Heart left ventricle (tissue), 16 donors: ENCODE measurements at places on chromosomes 13 and 19. TPM values are rescaled to one million over a fixed set of nuclear protein-coding genes. Genes with fewer than 3 reads are reported as not detected.

GRCh38 chr19:45352062-45352461 is 11.5 kb downstream of the KLC3 start:
- DNase-seq: no peak

Gene SIGLEC8
- total RNA-seq: not detected

Gene RASL11A
- 5.1 TPM for total RNA-seq

- no peak for DNase-seq
Measured at GRCh38 chr13:49183672-49184325, 36.3 kb upstream of the MLNR start.

DNA sequence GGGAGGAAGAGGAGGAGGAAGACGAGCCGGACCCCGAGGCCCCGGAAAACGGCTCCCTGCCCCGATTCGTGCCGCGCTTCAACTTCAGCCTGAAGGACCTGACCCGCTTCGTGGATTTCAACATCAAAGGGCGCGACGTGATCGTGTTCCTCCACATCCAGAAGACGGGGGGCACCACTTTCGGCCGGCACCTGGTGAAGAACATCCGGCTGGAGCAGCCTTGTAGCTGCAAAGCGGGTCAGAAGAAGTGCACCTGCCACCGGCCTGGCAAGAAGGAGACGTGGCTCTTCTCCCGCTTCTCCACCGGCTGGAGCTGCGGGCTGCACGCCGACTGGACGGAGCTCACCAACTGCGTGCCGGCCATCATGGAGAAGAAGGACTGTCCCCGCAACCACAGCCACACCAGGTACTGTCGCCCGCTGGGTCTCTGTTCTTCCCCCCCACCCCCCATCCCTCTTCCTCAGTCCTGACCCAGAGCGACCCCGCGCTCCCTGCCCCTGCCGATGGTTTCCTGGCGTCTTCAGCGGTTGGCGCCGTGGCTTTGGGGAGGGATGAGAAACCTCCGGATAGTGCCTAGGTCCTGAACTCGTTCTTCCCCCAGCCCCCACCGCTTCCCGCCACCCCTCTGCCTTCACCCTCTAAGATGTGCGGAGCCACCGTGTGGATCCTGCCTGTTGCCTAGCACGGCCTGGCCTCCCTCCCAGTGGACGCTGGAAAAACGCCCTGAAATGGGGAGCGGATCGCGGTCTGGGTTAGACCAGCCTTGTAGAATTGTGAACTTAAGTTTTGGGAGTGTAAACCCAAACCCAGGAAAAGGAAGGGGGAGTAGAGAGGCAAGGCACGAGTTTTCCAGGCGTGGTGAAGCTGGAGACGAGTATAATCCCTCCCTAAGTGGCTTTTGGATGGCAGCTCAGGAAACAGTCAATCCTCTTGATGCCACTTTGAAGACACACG is 1.5 kb downstream of the HS6ST3 start:
- DNase-seq: no peak

DNA sequence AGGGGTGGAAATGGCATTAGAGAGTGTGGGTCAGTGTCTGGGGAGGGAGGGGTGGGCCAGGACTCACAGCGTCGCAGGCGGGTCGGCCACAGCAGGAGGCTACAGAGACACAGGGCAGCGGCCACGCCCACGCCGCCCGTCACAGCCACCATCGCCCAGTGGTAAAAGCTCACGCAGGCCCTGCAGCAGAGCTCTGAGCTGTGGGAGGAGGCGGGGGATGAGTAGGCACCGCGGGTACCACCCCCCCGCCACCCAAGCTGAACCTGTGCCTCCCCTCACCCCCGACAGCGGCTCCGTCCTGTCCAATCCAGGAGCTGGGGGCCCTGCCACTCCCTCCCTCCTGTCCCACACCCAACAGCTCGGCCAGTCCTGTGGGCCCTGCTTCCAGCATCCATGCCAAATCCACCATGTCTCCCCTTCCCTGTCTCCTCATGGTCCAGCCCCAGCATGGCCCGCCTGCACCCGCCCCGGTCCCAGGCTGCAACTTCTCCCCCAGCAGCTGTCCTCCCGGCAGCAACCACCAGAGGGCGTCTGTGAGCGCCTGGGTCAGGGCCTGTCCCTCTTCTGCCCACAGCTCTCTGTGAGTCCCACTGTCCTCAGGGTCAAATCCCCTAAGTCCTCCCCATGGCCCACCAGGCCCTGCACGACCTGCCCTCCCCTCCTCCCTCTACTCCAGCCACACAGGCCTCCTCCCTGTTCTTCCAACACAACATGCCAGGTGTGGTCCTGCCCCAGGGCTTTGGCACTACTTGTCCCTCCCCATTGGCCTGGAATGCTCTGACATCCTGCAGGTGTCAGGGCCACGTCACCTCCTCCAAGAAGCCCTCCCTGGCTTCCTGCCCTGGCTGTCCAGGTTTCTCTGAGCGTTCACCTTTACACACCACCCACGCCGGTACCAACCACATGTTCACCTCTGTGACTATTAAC is 6.0 kb downstream of the TEKTIP1 start:
- DNase-seq: peak; percentile 71

DNA sequence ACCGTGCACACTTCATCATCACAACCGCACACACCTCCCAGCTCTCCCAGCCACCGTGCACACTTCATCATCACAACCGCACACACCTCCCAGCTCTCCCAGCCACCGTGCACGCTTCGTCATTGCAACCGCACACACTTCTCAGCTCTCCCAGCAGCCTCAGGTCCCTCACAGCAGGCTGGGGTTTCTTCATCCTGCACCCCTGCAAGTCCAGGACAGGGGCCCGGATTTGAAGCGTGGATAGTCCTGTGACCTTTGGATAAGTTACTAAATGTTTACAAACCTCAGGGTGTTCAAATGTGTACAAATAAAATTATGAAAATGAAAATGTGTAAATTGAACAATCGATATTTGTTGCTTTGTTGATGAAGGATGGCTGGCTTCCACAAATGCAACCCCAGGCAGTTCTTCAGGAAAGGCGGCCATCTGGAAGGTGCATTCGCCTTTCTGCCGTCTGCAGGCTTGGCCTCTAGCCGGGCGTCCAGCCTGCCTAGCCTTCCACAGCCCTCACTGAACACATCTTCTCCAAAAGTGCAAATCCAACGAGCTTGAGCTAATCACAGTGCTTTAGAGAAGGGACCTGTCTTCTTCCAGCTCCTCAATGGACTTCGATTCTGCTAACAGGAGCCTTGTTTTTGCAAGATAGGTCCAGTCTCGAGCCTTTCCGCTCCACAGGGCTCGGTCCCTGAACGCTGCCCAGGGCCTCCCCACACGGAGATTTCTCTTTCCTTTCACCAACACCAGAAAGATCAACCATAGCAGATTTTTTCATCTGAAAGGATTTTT is 74.2 kb downstream of the SPACA7 start:
- no peak for DNase-seq

GRCh38 chr19:47179653-47180310 is 49.1 kb downstream of the SAE1 start:
- DNase-seq: no peak

GRCh38 chr19:2888731-2889224 is 11.9 kb upstream of the ZNF57 start:
- DNase-seq: peak; percentile 57

- DNase-seq: no peak
Measured at GRCh38 chr19:19321141-19321577, 530 bp downstream of the MAU2 start.

DNA sequence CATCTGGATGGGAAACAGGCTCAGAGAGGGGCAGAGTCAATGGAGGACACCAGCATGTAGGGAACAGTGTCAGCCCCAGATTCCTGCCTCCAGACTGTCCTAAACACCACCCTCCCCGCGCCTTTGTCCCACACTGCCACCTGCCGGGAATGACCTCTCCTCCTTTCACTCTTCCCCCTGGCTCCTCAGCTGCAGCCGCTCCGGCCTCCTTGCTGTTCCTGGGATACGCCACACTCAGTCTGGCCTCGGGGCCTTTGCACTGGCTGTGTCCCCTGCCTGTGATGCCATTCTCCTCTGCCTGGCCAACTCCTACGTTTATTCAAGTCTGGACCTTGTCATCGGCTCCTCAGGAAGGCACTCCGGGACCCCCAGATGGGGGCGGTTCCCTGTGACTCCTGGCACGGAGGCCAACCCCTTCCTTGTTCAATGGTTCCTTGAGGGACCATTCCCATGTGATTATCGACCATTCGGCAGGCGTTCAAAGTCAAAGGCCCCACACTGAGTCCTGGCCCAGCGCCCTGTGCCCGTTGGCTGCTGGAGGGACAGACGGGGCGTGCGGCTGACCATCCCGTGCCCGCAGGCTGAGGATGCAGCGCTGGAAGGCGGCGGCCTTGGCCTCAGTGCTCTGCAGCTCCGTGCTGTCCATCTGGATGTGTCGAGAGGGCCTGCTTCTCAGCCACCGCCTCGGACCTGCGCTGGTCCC is 15.8 kb downstream of the FUT6 start:
- no peak for DNase-seq

GRCh38 chr13:49421391-49421790 is 22.5 kb downstream of the CAB39L start:
- no peak for DNase-seq

Gene KLK12
- not detected for total RNA-seq

GRCh38 chr13:68323124-68323523 is 1093.0 kb upstream of the PCDH9 start:
- DNase-seq: no peak

Gene ZNF90
- total RNA-seq: 1.1 TPM

GRCh38 chr19:10551698-10552301 is 8.1 kb downstream of the ATG4D start:
- no peak for DNase-seq

- no peak for DNase-seq
Measured at GRCh38 chr13:113805431-113806103, 46.5 kb downstream of the TMEM255B start.

Gene ZNF726
- not detected for total RNA-seq

DNA sequence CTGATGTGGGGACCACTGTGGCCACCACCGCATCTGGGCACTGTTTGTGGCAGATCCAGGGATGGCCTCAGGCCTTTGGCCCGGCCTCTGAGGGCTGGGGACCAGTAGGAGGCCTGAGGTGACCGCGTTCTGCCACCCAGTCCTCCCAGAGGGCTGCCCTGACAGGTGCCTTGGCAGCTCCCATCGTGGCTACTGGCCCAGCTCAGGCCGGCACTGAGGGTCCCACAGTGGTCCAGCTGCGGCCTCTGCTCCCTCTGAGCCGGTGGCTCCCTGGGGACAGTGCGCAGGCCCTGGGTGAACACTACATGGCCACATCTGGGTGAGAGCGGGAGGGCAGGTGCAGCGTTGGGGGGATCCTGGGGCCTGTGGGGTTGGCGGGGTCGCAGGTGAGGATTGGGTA is 61.9 kb downstream of the KDM4B start:
- DNase-seq: no peak

GRCh38 chr13:50197705-50198104 is 182.5 kb downstream of the KCNRG start:
- no peak for DNase-seq

Gene CEACAM8
- not detected for total RNA-seq

Gene CELF5
- not detected for total RNA-seq

DNA sequence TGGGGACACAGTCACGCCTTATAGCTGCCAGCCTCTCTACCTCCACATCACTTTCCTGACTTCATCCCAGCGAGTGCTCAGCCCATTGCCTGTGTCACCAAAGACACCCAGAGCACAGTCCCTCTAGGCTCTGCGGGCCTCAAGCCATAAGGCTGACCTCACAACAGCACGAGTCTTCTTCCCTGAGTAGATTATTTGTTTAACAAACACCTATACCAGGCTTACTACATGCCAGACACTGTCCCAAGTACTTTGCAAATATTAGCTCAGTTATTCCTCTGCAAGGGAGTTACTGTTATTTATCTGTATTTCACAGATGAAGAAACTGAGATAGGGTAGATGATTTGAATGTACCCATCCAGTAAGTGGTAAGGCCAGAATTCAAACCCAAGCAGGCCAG is 504.3 kb downstream of the COG6 start:
- DNase-seq: no peak

DNA sequence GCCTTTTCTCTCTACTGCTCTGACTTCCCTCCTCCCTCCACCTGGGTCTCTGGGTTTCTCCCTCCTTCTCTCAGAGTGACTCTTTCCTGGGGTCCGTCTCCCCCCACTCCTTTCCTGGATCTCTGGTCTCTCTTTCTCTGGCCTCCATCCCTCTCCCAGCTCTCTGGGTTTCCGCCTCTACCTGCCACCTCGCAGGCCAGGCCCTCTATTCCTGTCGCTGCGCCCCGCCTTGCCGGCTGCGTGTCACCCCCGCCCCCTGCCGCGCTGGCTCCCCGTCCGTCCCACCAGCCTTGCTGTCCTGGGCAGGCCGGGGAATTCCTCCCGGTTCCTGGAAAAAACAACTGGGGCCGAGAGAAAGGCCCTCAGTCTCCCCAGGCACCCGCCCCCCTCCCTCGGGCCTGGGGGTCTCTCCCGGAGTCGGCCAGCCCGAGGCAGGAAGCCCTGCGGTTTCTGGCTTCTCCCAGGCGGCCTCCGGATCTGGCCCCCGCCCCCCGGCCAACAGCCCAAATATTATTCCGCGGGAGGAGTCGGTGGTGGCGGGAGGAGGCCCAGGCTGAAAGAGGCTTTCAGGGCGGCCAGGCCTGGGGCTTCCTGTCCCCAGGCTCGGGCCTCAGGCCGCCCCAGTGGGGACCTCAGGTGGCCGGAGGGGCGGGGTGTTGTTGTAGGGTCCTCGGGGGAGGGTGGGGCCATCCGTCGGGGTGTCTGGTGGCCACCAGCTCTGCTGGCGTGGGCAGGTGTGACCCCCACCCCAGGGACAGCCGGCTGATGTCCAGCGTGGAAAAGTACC is 9.3 kb downstream of the IRF2BP1 start:
- DNase-seq: peak; percentile 62

DNA sequence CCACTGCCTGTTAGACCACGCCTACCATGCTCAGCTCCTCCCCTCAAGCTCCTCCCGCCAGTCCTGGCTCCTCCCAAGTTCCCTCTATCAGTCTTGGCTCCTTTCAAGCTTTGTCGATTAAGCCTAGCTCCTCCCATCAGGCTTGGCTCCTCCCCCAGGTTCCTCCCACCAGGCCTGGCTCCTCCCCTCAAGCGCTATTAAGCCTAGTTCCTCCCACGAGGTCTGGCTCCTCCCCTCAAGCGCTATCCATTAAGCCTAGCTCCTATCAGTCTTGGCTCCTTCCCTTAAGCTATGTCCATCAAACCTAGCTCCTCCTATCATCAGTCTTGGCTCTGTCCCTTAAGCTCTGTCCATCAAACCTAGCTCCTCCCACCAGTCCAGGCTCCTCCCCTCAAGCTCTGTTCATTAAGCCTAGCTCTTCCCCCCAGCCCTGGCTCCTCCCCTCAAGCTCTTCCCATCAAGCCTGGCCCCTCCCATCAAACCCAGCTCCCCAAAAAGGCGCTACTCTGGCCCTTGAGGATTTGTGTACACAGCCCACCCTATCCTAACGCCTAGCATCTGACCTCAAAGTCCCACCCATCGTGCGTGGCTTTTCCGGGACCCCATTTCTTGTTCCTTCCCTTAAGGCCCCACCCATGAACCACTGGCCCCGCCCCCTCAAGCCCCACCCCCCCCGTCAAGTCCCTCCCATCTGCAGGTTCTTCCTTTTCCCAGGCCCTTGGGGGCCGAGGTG is 10.0 kb downstream of the CAMSAP3 start:
- no peak for DNase-seq

GRCh38 chr13:110506859-110507566 is 54.5 kb downstream of the RAB20 start:
- peak; percentile 89 for DNase-seq

- DNase-seq: no peak
Measured at GRCh38 chr13:89380101-89380500, 1708.9 kb downstream of the SLITRK5 start.
